Thymus (tissue), 14 donors: ENCODE measurements at places on chromosomes 16 and 17. TPM values are rescaled to one million over a fixed set of nuclear protein-coding genes. Genes with fewer than 3 reads are reported as not detected.

The SLC9A5 gene
- polyA plus RNA-seq = 1.1 TPM

The SRCIN1 gene
- polyA plus RNA-seq = 1.1 TPM

The LLGL2 gene
- 36.6 TPM for polyA plus RNA-seq

The EFNB3 gene
- polyA plus RNA-seq = 0.52 TPM

The SYNGR3 gene
- polyA plus RNA-seq = 2.7 TPM

The CTRB2 gene
- polyA plus RNA-seq = 0.59 TPM

The HSPB9 gene
- 0.23 TPM for polyA plus RNA-seq
